Panc1 (cell line): ENCODE measurements at places on chromosomes 16 and 17. TPM values are rescaled to one million over a fixed set of nuclear protein-coding genes. Genes with fewer than 3 reads are reported as not detected.

Gene RRN3
- total RNA-seq, result 66.0 TPM

Gene GCGR
- 1.6 TPM for total RNA-seq

GRCh38 chr16:24228514-24228913 lies 27.6 kb upstream of the CACNG3 start:
- H3K27ac ChIP-seq, result no peak overlapping the region
- no peaks in the 10 kb centered on the region for H3K4me1 ChIP-seq
- H3K36me3 ChIP-seq, result no peaks in the 10 kb centered on the region
- DNase-seq, result no peak

DNA sequence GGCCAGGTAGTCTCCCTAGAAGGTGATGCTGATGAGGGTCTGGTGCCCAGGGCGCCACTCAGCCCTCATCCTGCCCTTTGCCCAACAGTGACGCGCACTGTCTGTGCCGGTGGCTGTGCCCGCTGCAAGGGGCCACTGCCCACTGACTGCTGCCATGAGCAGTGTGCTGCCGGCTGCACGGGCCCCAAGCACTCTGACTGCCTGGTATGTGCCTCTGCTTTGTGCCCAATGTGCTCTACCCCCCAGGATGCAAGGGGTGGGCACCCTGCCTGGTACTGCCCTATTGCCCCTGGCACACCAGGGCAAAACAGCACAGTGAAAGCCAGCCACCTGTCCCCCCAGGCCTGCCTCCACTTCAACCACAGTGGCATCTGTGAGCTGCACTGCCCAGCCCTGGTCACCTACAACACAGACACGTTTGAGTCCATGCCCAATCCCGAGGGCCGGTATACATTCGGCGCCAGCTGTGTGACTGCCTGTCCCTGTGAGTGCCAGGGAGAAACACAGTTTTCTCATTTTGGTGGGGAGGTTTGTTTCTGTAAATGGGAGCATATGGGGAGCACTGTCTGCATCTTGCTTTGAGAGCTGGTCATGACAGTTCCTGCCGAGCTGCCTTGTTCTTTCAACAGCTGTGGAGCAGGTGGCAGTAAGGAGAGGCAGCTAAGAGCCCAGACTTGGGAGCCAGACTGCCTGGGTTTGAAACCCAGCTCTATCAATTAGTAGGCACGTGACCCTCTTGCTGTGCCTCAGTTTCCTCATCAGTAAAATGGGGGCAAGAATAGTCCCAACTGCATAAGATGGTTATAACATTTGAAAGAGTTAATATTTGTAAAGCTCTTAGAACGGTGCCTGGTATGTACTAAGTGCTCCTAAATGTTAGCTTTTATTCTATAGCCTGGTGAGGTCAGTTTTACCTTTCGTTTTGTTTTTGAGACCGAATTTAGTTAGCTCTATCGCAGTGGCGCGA lies 10.4 kb downstream of the ERBB2 start:
- H3K27ac ChIP-seq, result no peak overlapping the region
- no peaks in the 10 kb centered on the region for H3K27me3 ChIP-seq
- peaks cover 5% of the 10 kb centered on the region; the same call in 1 of the 2 replicates for H3K4me1 ChIP-seq
- H3K36me3 ChIP-seq, result no peaks in the 10 kb centered on the region
- DNase-seq, result no peak

- H3K4me3 ChIP-seq, result no peak overlapping the region
- no peaks in the 10 kb centered on the region for H3K27me3 ChIP-seq
- no peak for DNase-seq
- no peaks in the 10 kb centered on the region for H3K4me1 ChIP-seq
Observed at GRCh38 chr16:49055824-49056545, 225.7 kb downstream of the CBLN1 start.
